ENCODE measurements at places on chromosomes 2 and 18.
A peak's percentile ranks its signal among the peaks of the same experiment; 100 is the strongest.

- no peak for DNase-seq
Observed at GRCh38 chr2:111182121-111182520, 61.4 kb downstream of the BCL2L11 start.

- DNase-seq: peak; percentile 0
Observed at GRCh38 chr2:198615972-198616371, 811.6 kb downstream of the PLCL1 start.

DNA sequence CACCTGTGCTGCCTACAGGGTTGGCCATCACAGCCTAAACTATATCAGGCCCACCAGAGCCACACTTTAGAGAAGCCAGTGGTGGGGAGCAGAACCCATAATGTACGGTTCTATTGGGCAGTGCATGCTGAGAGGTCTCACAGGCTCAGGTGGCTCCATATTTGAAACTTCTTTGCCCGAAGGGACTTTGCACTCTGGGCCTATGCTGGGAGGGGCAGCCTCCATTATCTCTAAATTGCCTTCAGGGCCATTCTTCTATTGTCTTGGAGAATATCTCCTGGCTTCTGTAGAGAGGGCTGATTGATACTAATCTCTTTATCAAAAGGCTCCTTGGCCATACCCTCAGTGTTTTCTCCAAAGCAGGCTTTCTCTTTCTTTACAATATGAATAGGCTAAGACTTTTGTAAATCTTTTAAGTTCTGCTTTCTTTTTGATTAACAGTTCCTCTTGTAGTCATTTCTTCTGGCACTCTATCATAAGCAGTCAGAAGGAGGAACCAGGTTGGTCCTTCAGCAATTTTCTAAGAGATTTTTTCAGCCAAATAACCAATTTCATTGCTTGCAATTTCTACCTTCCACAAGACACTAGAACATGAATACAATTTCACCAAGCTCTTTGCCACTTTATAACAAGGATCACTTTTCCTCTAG lies 44.5 kb downstream of the RPE start:
- DNase-seq: peak; percentile 6

GRCh38 chr2:218281449-218281848 lies 10.9 kb downstream of the TMBIM1 start:
- no peak for DNase-seq

DNA sequence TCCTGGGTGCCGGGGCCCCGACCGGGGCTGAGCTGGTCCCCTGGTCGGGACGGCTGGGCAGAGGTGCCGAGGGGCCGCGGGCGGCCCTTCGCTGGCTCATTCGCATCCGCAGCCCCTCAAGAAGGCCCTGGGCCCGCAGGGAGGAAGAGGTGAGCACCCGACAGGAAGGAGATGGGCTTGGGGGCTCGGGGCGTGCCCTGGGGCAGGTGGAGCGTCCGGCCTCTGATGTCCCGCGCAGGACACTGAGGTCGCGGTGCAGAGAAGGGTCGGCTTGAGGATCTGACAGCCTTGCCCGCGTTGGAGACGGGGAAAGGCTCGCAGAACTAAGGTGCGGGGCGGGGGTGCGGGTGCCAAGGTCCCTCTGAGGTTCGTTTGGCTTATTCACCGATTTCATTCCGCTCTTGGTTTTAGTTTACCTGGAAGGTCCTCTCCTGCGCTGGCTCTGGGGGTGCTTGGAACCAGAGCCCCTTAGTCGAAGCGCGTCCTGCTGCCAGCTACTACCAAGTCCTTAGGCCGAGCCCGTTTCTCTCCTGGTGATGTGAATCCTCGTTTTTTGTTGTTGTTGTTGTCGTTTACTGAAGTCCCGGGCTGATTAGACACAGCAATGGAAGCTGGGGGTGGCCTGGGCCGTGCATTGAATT lies 18.9 kb upstream of the CD8A start:
- no peak for DNase-seq

DNA sequence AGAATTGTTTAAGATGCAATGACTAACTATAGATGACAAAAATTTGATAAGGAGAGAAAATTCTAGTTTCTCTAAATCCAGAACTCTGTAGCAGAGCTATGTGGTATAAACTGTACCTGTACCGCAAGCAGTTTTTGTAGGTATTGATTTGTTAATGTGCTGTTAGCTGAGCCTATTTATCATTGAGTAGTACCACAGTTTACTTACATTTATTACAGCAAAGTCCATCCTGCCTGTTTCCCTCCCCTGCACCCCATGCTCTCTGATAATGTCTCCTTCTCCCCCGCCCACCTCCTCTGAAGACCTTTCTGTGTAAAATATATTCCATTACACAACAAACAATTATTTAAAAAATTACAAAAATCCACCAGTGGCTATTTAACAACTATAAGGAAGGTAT lies 170.6 kb downstream of the RNF152 start:
- no peak for DNase-seq

DNA sequence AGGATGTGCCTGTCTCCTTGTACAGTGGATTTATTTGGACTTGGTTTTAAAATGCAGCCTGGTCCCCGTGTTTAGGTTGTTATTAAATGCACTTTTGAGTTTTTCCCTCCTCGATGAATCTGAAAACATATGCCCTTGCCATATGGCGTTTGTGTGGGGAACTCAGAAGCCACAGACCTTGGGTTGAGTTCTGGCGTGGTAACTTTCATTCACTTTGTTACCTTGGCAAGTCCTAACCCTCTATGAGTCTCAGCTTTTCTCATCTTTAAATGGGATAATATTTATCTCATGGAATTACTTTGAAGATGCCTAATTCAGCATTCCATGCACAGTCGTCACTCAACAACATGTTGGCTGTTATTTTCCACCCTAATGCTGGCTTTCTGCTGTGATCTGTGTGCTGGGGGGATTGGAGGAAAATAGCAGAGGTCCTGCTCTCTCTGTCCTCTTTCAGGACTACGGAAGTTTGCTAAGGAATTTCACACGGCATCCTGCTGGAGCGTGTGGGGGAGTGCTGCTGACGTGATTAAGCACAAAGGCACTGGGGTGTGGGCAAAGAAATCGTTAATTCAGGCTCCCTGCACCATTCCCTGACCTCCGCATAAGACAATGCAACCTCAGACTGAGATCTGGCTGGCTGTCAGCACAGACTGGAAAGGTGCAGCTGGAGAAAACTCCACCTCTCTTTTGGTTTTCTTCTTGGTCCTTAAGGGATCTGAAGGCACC lies 61.7 kb downstream of the LDLRAD4 start:
- no peak for DNase-seq

- no peak for DNase-seq
Observed at GRCh38 chr2:2913601-2914120, 464.0 kb downstream of the EIPR1 start.

DNA sequence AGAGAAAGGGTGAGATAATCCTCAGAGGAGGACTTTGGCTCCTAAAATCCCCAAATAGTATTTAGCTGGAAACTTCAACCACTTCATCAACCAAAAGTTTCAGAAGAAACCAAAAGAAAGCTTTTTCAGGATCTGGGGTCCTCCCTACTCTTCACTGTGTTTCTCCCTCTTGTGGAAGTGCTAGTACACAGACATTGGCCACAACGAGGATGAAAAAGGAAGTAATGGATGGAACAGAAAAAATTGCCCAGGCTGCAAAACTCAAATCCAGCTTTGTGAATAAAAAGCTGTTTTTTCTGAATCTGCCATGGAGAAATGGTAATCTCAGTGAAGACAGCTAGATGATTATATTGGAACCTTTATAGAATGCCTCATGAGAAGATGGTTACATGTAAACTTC lies 4.0 kb downstream of the PID1 start:
- DNase-seq: peak; percentile 42

GRCh38 chr2:145874466-145874865 lies 1354.5 kb upstream of the ZEB2 start:
- no peak for DNase-seq

- no peak for DNase-seq
Observed at GRCh38 chr2:238284802-238285515, 3.5 kb downstream of the PER2 start.

- DNase-seq: no peak
Observed at GRCh38 chr2:189015359-189015758, 41.2 kb downstream of the COL3A1 start.

GRCh38 chr2:145638675-145639074 lies 1118.8 kb upstream of the ZEB2 start:
- DNase-seq: peak; percentile 79

DNA sequence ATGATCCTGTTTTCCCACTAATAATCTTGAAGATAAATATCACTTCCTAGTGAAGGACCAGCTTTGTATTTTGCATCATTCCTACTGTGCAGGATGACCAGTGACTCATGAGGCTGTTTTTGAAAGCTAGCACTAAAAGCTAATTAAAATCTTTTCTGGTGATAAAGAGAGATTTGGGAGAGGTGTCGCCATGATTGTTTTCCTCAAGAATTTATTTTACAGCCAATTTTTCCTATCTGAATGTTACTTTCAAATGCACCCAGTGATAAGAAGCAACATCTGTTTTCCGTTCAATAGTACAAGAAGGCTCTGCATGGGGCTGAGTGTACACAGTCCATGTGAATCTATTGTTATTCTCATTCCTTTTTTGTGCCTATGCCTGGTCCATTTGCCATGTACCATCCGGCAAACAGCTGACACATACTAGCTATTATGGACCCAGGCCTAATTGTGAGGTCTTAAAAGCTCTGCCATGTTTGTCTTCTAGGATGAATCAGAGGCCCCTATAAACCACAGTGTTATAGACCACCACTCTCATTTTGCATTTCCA lies 28.4 kb downstream of the MEIS1 start:
- DNase-seq: no peak

DNA sequence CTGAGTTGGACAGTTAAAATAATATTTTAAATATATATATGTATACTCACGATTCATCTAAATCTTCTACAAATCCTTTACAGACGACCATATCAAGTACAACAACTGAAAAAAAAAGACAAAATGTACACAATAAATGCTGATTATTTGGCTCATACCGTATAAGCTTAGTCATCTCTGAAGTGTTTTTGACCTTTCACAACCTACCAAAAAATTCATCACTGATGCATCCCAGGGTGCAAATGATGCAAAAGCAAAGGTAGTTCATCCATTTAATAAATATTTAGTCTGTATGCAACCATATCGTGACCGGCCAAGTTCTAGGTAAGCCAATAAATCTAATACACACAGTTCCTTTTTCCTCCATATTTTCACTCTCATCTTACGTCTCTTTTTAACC lies 1.1 kb downstream of the TMX3 start:
- peak; percentile 11 for DNase-seq

DNA sequence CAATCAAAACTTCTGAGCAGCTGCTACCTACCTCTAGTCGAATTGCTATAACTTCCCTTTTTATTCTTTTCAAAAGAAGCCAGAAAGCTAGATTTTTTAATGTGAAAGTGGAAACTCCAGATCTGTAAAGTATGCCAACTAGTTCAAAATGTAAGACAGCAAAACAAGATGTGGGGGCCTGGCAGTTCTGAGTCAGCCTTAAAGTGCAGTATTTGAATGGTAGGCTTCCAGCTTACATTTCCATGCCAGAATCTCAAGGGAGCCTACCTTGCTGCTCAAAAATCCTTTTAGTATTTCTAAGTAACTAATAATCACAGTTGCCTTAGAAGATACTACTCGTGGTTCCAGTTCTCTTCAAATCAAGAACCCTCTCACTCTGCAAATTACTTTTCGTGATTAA lies 1288.7 kb downstream of the LRP1B start:
- DNase-seq: no peak

DNA sequence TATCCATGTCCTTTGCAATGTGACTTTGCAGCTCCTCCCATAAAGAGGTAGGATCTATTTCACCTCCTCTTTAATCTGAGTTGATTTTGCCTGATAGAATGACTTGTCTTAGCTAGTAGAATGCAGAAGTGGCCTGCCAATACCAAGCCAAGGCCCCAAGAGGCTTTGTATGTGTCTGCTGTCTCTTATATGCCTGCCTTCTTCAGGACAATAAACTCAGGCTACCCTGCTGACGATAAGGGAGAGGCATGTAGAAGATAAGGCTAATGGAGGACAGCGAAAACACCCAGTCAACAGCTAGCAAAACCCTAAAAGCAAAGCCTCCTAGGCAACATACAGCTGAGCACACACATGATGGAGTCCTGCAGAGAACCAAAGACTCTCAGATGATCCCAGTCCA lies 1.8 kb upstream of the ZC3H8 start:
- no peak for DNase-seq

- no peak for DNase-seq
Observed at GRCh38 chr2:206095536-206096332, 9.8 kb upstream of the INO80D start.

GRCh38 chr2:215421859-215422461 lies 13.9 kb downstream of the FN1 start:
- DNase-seq: no peak

DNA sequence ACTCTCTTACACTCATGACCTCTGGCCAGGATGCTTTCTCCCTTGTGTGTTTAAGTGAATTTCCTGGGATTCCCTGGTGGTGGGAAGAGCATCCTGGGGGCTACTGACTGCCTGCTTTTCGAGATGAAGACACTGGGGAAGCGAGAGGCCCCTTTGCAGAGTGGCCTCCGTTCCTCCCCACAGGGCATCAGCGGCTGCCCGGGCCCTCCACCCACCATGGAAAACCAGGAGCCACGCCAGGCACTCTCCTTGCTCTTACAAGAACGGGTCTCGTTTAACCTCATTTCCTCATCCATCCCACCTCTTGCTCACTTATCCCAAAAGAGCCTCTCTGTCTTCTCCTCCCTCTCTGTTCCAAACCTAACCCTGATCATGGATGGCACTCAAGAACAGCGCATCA lies 17.8 kb downstream of the CHST10 start:
- no peak for DNase-seq

DNA sequence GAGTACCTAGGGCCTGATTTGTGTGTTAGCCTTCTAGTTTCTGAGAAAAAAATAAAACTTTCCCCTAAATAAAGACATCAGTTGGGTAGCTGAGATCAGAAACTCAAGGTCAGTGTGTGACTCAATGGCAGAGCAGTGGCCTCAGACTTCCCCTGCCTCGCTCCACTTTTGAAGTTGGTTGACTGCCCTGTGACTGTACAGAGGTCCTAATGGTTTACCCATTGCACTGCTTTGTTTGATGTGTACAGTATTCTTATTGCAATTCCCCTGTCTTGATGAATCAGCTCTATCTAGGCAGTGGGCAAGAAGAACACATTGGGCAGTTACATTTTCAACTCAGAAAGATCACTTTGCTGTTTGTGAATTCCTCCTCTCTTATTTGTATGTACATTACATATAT lies 315.7 kb downstream of the KCNS3 start:
- no peak for DNase-seq

GRCh38 chr2:7752291-7752690 lies 835.1 kb downstream of the RNF144A start:
- DNase-seq: no peak

- no peak for DNase-seq
Observed at GRCh38 chr18:8998481-8999217, 103.8 kb upstream of the NDUFV2 start.

GRCh38 chr18:48022531-48023329 lies 92.3 kb upstream of the SMAD2 start:
- DNase-seq: peak; percentile 88

- no peak for DNase-seq
Observed at GRCh38 chr2:86048888-86049287, 56.8 kb downstream of the POLR1A start.

DNA sequence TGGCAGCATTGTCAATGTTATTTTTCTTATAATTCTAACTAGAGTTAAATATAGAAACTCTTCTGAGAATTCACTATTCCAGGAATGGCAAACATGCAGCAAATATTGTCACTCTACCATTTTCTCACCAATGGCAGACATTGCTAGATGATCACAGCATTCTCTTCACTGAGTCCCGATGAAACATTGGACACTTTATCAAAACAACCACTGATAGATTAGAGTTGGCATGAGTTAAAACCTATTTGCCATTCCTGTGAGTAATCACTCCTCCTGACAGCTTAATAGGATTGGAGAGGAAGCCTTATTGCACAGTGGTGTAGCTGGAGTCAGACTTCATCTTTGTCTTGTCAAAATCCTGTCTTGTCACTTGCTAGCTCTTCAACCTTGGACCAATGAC lies 163.9 kb upstream of the THUMPD2 start:
- DNase-seq: no peak
